Hematopoietic multipotent progenitor cell (in vitro differentiated cells): ENCODE measurements at places on chromosomes 4 and X.

DNA sequence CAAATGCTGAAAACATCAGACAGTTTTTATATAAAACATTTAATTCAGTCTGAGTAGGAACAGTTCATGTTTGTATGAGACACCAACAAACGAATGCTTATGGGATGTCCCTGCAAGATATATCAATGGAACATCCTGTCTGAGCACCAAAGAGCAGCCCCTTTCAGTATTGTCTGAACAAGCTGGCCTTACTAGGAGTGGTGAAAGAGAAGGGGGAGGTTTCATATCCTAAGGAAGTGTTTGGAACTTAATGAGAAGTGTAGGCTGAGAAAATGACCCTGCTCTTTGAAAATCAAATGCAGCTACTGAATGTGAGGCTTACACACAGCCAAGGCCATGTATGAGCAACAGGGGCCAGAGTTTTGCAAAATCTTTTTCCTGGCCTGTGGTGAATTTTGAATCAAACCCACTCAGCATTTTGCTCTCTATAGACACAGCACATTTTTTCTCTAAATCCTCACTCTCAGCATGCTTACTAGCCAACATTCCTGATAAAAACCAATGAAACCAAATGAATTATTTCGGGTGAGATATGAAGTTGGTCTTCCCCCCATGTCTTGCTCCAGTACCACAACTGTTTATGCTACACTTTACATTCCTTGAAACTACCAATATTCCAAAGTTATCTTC lies 119.4 kb downstream of the LUZP4 start:
- DNase-seq: no peak

- no peak for DNase-seq
Measured at GRCh38 chr4:142120921-142121320, 484.5 kb downstream of the IL15 start.

DNA sequence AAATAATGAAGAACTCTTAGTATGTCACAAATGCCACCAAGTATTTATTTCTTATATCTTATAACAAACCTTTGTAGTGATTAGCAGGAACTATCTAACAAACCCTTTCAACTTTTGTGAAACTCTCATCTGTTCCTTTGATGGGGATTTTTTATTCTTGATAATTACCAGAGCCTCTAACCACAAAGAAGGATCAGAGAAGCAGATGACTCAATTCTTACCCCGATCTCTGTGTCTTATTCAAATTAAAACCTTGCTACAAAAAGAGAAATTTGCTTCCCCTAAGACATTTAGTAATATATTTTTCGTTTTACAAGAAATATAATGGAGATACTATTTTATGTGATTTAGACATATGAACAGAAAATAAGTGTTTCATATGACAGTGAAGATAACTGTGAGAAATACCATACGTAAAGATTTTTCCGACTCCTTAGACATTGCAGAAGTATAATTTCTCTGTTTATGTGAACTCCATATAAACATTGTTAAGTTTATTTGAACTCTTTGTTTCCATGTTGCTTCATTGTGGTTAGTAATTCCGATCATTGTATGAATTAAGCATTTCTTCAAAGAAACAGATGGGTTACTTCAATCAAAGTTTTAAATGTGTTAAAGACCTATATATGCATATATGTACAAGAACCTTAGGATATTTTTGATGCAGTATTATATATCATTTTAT lies 205.4 kb downstream of the CFAP299 start:
- no peak for DNase-seq

DNA sequence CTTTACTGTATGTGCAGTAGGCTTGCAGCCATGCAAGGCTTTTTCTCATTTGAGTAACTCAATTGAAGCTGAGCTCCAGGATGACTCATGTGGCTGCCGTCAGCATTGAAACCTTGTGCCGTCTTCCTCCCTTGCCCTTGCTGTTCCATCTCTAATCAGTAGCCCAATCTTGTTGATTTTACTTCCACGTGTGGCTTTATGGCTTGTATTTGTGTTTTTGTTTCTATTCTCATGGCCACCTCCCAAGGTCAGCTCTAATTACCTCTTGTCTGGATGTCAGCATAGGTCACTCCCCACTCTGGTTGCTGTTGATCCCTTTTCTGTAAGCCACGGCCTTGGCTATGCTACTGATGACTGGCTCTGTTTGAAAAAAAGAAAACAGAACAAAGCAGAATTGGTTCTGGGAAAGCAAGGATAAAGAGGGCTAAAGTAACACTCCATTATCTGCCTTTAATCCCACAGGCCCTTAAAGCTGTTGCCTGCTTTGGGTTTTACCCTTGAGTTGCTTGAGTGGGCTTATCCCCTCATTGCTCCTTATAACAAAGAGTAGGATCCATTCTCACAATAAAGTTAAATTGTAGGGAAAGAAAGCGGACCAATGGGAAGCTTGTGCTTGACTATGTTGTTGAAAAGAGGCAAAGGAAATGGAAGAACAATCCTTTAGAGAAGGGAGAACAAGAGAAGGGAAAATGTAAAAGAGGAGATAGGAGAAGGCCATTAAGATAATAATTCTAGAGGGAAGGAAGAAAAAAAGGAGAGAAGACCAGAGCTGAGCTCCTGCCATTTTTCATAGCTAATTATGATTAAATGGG lies 173.9 kb upstream of the PGRMC2 start:
- no peak for DNase-seq

DNA sequence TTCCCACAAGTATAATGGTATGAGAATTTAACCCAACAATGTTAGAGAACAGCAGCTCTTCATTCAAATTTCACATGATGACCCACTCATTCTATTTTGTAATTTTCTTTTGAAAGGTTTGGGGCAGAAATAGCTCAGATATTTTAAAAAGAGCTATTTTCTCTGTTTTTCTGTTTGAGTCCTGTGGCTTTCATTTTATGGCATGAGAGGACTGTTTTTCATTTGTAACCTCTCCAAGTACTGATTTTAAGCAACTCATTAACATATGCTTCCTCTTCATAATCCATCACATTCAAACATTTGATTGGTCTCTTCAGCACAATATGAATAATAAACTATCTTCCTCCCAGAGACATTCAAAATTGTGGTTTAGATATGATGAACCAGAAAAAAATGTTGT lies 129.0 kb upstream of the TEX13A start:
- no peak for DNase-seq

GRCh38 chr4:181194096-181194495 lies 1049.1 kb upstream of the TENM3 start:
- DNase-seq: no peak

GRCh38 chr4:87697272-87697671 lies 47.2 kb downstream of the DMP1 start:
- DNase-seq: no peak

DNA sequence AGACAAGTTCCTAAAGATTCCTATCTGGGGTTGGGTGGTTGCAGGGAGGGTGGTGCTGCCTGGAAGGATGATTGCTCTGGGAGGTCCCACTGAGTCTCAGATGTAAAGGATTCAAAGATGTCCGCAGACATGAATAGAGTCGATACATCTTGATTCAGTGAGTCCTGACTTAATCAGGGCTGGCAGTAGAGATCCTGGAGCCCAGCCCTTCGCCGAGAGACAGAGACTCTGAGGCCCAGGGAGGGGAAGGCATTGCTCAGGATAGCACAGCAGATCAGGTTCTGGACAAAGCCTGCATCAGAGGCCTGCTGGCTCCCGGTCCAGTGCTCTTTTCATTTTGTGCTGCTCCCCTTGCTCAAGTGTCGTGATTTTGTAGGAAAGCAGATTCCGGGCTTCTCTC lies 21.7 kb downstream of the PJA1 start:
- DNase-seq: no peak

- no peak for DNase-seq
Measured at GRCh38 chr4:45062935-45063545, 336.7 kb upstream of the GNPDA2 start.

- DNase-seq: no peak
Measured at GRCh38 chr4:801436-802124, 24.3 kb downstream of the CPLX1 start.

GRCh38 chr4:41819621-41820020 lies 71.1 kb upstream of the PHOX2B start:
- no peak for DNase-seq

DNA sequence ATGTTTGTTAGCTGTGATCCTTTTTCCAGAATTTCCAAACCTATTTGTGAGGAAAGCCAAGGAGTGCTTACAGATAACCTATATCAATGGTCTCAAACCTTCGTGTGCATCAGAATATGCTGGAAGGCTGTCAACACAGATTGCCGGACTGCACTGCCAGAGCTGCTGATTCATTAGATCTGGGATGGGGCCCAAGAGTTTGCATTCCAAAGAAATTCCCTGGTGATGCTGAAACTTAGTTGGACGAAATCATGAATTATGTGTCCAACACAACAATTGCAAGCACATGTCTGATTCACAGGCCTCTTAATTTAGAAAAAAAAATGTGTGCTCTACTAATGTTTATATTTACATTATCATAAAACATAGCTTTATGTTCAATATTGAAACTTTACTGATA lies 544.0 kb upstream of the AMOT start:
- no peak for DNase-seq

GRCh38 chr4:80268081-80268823 lies 1.8 kb downstream of the FGF5 start:
- peak; percentile 35 for DNase-seq

DNA sequence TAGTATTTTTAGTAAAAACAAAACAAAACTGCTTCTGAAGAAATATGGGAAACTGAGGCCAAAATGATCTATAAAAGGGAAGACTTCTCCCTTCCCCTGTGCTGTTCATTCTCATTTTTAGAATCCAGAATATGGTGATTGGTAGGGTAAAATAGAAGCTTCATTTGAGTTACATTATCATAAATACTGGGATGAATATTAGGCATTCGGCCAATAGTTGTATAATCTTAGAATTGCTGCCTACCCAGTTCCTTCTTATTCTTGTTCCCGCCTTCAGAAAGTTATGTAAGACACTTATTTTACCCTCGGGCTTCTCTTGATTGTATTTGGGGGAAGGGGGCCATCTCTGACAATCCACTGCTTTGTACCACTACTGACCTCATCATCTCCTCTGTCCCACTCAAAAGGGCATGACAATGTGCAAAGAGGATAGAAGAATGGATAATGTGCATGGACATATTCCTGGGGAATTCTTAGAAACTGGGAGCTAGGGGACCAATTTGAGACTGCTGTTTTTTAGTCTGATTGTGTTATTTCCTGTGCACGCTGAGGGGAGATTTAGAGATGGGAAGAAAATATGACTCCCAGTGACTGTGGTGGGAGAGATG lies 588 bp downstream of the ART3 start:
- DNase-seq: no peak

GRCh38 chr4:83961575-83961974 lies 425.7 kb downstream of the GPAT3 start:
- no peak for DNase-seq

GRCh38 chr4:189202869-189203271 lies 737.8 kb upstream of the FRG1 start:
- DNase-seq: no peak

DNA sequence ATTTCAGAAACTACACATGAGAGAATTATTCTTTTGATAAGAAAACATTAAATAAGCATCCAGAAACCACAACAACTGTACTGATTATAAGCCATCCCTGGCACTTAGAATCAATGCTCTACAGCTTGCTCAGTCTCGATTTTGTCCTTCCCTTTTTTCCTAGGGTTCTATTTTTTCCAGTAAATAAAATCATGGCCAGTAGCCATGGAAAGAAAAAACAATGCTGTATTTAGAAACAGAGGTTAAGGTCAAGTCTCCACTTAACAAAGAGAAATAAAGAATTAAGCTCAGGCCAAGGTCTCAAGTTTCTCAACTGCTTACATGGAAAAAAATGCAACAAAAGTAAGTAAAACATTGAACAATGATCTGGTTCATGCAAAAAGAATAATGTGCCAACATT lies 38.7 kb upstream of the GRID2 start:
- DNase-seq: no peak

GRCh38 chr4:170599894-170600293 lies 510.1 kb upstream of the AADAT start:
- no peak for DNase-seq

DNA sequence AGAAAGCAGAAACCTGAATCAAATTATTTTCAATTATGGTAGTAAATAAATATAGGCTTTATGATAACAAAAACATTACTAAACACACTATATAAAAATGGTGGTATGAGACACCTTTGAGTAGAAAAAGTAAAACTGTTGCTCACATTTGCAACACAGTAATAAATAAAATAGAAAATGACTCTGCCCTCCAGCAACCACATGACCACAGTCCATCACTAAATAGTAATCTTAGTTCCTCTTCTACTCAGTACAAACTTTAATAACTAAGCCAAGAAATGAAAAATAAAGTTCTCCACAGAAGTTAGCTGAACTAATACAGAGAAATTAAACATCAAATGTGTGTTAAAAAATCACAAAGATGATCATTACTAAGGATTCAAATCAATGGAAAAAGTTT lies 108.5 kb downstream of the ADGRA3 start:
- DNase-seq: no peak

DNA sequence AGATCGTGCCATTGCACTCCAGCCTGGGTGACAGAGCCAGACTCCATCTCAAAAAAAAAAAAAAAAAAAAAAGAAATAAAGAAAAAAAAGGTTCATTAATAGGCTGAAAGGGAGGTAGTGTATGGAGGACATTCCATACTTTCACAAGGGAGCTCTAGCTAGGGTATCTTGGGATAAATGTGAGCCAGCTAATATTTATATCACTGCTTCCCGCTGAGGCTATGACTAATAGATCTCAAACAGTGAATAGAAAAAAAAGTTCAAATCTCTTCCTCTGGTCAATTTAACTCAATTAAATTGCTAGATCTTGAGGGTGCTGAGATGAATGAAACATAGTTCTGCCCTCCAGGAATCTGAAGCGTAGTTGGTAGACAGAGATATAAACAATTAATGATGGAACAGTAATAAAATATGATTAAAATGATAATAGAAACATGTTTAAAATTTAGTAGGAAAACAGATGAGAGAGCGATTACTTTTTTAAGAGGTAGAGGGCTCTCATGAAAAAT lies 55.7 kb upstream of the SHISA3 start:
- DNase-seq: no peak
